ENCODE measurements at places on chromosomes 11 and 22.
A peak's percentile ranks its signal among the peaks of the same experiment; 100 is the strongest.

- no peak for DNase-seq
Observed at GRCh38 chr11:14583252-14584034, 60.2 kb upstream of the PDE3B start.

GRCh38 chr11:111095327-111095726 lies 150.2 kb upstream of the POU2AF2 start:
- no peak for DNase-seq

DNA sequence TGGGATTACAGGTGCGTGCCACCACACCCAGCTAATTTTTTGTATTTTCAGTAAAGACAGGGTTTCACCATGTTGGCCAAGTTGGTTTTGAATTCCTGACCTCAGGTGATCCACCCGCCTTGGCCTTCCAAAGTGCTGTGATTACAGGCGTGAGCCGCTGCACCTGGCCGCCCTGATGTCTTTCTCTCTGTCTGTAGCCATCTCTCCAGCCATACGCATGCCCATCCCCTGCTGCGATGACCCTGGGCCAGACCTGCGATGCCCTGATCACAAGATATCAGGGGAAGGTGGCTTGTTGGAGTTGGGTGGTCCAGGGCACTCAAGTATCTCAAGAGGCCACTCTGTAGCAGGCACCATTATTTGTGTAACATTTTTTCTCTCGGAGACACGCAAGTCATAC lies 54.4 kb upstream of the RBFOX2 start:
- DNase-seq = no peak

GRCh38 chr11:93196816-93197379 lies 893 bp downstream of the SLC36A4 start:
- DNase-seq = peak; percentile 3

GRCh38 chr11:64409278-64409677 lies 50.3 kb downstream of the RPS6KA4 start:
- no peak for DNase-seq

GRCh38 chr11:494761-495536 lies 12.1 kb downstream of the RNH1 start:
- DNase-seq = no peak

DNA sequence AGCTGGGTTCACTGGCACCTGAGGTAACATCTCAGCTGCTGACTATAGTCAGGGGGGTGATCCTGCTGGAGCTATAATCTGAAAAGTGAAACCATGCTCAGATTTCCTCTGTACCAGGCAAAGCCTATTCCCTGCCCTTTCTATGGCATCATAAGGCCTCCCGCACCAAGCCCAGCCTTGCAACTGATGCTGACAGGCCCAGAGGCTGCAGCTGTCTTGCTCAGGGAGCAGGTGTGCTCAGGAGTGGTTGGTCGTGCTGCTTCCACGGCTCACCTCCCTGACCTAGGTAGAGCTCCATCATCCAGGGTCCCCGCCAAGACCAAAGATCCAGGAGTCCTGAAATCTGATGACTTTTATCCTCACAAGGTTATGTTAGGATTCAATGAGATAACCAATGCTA lies 121.7 kb downstream of the FEZ1 start:
- no peak for DNase-seq

- no peak for DNase-seq
Observed at GRCh38 chr11:420911-421321, 6.1 kb upstream of the SIGIRR start.

DNA sequence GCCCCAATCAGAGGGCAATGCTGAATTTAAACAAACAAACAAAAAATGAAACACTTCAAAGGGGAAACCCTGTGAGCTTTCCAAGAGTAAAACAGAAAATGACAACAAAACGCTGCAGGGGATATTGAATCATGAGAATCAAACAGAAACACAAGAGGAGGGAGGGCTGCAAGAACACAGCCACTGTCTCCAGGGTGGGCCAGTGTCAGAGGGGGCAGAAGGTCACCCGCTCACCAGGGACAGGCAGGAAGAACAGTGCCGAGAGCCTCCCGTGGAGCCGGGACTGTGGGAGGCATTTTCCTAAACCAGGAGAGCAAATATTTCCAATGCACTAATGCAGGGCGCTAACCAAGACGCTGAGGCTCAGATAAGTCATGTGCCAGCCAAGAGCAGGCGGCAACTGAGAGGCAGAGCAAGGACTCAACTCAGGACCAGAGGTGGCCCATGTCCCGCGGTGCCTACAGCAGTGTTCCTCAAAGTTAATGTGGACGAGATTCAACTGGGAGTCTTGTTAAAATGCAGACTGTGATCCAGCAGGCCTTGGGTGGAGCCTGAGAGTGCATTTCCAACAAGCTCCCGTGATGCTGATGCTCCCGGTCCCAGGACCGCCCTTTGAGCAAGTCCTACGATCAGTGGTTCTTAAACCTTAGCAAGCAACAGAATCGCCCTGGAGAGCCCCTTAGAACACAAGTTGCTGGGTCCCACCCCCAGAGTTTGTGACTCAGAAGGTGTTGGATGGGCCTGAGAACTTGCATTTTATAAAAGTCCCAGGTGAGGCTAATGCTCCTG lies 197.2 kb downstream of the TENM4 start:
- DNase-seq = no peak

DNA sequence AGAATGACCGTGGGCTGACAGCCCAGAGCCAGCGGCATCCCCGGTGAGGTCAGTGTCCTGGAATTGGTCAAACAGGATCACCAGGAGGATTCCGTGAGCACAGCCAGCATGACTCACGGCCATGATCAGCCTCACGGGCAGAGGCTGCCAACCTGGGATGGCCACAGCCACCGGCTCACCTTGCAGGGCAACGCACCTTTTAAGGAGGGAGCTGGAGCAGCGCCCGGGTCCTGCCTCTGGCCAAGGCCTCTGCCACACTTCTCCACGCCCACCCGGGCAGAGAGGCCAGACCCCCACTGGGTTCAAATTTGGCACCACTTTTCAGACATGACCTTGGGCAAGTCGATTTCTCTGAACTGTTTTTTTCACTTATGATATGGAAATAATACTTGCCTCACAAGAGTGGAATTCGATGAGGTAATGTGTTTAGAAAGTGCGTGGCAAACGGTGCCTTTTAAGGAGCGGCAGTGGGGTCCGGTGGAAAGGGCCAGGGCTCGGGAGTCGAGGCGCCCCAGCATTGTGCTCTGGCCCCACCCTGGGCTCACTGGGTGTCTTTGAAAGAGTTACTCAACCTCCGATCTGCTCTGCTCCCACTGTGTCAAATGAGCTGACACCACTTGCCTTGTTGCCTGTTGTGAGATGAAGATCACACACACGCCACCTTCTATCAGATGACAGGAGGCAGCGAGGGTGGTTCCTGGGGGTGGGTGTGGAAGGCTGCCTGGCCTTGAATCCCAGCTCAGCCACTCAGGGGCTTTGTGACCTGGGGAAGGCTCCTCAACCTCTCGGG lies 16.0 kb downstream of the TXN2 start:
- no peak for DNase-seq

DNA sequence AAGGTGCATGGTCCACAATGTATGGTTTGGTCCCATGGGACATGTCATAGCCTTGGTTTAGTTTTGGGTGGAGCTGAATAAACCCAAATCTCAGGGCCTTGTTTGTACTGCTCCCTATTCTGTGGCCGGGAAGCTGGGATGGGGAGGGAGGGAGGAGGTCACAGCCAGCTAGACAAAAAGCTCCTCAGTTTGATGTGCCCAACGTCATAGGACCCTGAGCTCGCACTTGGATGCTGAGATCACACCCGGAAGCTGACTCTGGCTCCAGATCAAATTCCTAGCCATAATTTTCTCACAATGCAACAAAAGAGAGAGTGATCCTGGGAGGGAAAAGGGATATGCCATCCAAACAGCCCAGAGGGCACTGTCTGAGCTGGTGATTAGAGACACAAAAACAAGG lies 1.5 kb downstream of the HSPB2 start:
- DNase-seq = peak; percentile 87

GRCh38 chr22:31537019-31537535 lies 40.7 kb downstream of the SFI1 start:
- no peak for DNase-seq

GRCh38 chr22:48238284-48238915 lies 1476.0 kb downstream of the TBC1D22A start:
- no peak for DNase-seq

DNA sequence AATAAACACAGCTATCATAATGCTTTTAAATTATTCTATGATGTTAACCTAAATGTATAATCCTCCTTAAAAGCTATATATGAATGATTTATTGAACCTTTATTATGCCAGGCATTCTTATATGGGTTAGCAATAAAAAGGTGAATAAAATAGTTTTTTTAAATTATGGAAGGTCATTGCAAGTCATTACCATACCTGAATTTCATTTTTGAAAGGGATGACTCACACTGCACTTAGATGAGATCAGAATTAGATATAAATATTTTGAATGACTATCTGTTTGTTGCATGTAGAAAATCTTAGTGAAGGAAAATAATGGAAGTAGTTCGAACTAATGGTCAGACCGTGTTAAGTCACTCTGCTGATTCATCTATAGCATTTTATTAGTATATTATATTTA lies 822.3 kb downstream of the LUZP2 start:
- no peak for DNase-seq

DNA sequence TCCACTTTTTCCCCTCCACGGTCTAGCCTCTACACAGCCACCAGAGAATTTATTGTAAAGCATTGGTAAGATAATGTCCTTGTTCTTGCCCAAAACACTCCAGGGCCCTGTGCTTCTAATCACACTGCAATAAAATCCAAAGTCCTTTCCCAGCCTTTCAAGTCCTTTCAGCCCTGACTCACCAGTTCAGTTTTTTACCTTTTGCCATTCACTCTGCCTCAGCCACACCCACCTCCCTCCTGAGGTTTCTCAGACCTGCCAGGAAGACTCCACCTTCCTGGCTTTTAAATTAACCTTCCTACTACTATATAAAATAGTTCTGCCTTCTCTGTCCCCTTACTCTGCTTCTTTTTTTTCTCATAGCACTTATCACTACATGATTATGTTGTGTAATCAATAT lies 91.0 kb upstream of the ARHGAP32 start:
- DNase-seq = no peak

DNA sequence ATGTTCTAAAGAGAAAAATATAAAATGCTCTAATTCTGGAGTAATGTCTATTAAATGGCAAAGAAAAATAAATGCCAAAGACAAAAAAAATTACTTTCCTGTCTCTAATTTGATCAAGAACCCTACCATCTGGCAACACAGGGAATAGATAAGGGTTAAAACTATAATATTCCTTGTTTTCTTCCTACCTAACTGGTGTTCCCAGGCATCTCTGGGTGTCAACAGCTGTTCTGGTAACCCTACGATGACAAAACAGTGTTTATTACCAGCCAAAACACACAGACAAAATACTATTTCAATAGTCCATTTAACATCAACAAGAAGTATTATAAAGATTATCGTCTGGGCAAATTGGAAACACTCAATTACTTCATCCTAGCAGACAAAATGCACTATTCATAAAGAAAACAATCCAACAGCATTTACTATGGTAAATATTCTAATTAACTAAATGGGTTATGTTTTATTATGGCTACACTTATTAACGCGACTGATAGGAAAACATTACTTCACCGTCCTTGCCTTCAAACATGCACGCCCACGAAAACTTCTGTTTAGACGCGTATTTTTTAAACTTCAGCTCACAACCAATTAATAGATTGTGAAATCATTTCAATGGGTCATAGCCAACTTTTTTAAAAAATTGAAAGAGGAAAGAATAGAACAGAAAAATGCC lies 50.6 kb downstream of the LGR4 start:
- DNase-seq = no peak

DNA sequence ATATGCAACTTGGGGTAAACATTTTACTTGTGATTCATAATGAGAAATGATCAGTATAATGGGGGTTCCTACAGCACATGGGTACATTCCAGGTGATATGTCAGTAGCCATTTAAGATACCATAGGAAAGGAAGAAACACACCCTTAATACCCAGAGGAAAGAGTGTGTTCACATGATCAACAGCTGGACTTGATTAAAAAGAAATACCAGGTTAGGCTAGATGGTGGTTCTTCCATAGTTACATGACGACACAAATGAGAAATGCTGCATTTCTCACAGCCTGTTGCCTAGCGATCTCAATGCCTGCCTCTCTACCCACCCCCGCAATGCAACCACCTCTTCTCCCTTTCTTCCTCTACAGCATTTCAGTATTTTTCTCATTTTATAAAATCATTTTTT lies 96.8 kb downstream of the TTC28 start:
- DNase-seq = peak; percentile 59

DNA sequence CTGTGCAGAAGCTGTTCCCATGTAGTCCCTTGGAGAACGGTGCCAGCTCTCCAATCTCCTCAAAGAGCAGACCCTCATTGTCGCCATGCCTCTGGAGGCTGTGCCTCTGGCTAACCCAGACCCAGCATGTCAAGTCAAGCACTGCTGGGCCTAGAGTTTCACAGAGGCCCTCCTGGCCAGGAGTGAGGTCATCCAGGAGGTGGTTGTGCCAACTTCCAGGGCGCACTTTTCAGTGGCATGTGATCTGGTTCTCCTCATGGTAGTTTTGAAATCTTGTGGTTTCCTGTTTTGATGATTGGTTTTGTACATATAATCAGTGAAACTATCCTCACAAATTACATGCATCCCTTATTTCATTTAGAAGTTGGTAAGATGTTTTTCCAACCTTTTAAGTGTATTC lies 78.9 kb downstream of the PPFIBP2 start:
- DNase-seq = peak; percentile 45

DNA sequence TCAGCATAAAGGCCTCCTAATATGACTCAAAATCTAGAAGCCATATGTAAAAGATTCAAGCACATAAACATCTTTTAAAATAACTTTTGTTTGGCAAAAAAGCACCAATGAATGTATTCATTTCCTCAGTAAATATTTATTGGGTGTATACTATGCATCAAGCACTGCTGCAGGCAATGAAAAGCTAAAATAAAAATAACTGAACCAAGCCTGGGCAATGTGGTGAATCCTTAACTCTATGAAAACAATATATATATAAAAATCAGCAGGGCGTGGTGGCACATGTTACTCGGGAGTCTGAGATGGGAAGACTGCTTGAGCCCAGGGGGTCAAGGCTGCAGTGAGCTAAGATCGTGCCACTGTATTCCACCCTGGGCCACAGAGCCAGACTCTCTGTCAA lies 27.8 kb downstream of the PIK3C2A start:
- DNase-seq = no peak

- no peak for DNase-seq
Observed at GRCh38 chr11:121762820-121763219, 310.1 kb upstream of the SORL1-AS1 start.

- no peak for DNase-seq
Observed at GRCh38 chr11:46259971-46260560, 17.4 kb upstream of the CREB3L1 start.

DNA sequence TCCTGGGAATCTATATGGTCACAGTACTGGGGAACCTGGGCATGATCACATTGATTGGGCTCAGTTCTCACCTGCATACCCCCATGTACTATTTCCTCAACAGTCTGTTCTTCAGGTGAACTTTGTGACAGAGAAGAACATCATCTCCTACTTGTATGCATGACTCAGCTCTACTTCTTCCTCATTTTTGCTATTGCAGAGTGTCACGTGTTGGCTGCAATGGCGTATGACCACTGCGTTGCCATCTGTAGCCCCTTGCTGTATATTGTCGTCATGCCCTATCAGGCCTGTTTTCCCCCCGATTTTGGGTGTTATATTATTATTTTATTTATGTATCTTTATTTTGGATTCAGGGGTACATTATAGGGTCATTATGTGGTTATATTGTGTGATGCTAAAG lies 2.4 kb upstream of the OR8G1 start:
- no peak for DNase-seq

Measured in stromal cell of bone marrow (primary cell).